ENCODE measurements at places on chromosomes 16 and 17. TPM values are rescaled to one million over a fixed set of nuclear protein-coding genes. Genes with fewer than 3 reads are reported as not detected.

Gene CHST5
- not detected for total RNA-seq

Gene GALNS
- 4.8 TPM for total RNA-seq

Gene KANSL1
- 101 TPM for total RNA-seq

Gene KIFC3
- total RNA-seq: 3.8 TPM

Gene PERCC1
- total RNA-seq: not detected
